ENCODE measurements at places on chromosomes 5 and 9.
A peak's percentile ranks its signal among the peaks of the same experiment; 100 is the strongest.

DNA sequence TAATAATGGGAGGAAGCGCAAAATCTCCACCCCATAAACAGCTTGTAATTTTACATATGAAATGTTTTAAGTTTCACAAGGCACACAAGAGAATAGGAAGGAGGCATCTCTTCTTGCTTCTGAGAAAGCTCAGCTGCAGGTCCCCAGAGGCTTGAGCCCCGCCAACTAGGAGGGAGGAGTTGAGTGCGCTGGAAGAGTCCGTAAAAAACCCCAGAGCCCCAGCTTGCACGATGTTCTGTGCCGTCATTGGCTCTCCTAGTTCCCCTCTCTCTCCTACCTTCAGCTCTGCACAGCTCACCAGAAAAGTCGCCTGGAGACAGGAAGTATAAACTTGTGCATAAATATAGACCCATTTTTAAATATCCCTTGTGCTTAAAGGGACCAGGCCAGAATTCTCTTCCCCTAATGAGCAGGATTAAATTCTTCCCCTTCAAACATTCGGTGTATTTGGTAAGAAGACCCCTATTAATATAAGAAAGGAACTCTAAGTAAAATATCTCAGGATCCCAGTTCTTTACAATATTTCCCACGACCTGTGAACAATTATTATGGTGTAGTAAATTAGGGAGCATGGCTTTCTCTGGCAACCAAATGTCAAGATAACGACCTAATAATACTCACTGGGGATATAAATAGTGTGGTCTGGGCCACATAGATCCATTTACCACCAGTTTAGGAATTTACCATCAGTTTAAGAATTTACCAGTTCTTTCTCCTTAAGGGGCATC, 13.7 kb downstream of the GLRX start:
- DNase-seq: peak; percentile 78

- no peak for DNase-seq
These were observed 77.2 kb downstream of the PRRT1B start for GRCh38 chr9:131622523-131622922.

GRCh38 chr9:128575916-128576315, 23.5 kb downstream of the SPTAN1 start:
- DNase-seq: no peak

GRCh38 chr9:125632321-125633115, 74.5 kb downstream of the MAPKAP1 start:
- no peak for DNase-seq

GRCh38 chr5:147532156-147532555, 22.3 kb upstream of the DPYSL3 start:
- DNase-seq: no peak

- no peak for DNase-seq
These were observed 13.8 kb upstream of the LHX2 start for GRCh38 chr9:123997665-123998277.

DNA sequence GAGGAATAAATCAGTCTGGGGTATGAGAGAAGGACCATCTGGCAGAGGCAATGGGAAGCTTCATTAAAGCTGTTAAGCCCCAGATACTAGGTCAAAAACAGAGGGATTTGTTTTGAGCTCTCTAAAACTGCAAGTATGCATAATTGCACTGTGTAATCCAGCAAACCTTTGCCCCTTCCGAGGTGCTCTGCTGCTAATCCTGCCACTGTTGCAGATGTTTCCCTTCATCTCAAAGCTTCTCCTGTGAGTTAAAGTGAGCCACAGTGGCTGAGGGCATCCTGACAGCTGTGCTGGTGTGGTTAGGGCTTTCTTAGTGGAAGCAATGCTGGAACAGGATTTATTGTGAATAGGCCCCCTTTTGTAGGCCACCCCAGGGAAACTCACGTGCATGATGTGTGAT, 160.3 kb upstream of the TRPC7 start:
- no peak for DNase-seq

DNA sequence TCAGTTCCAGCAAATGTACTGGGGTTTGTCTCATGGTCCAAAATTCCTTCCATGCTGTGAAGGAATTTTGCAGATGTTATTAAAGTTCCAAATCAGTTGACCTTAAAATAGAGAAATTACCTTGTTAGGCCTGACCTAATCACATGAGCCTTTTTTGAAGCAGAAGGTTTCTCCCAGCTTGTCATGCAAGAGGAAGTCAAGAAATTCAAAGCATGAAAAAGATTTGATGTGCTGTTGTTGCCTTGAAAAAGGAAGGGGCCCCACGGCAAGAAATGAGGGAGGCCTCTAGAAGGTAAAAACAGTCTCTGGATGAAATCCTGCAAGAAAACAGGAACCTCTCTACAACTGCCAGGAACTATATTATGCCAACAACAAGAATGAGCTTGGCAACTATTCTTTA, 24.2 kb upstream of the HAPLN1 start:
- DNase-seq: no peak

DNA sequence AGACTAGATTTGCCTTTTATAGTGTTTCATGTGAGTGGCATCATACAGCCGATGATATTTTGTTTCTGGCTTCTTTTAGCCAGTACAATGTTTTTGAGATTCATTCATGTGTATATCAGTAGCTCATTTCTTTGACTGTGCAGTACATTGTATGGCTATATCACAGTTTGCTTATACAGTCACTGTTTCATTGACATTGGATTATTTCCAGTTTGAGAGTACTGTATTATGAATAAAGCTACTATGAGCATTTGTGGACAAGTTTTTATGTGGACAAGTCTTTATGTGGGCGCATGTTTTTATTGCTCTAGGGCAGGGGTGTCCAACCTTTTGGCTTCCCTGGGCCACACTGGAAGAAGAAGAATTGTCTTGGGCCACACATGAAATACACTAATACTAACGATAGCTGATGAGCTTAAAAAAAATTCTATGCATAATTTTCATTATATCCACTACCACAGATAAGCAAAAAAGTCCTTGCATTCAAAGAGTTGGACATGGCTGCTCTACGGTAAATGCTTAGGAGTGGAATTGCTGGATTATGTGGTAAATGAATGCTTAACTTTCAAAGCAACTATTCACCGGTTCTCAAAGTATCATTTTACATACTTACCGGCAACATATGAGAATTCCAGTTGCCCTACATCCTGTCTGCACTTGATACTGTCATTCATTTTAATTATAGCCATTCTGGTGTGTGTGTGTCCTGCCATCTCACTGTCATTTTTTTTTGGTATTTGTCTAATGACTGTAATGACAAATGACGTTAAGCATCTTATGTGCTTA, 177.8 kb downstream of the RGS3 start:
- no peak for DNase-seq

- no peak for DNase-seq
These were observed 74.3 kb downstream of the ACTBL2 start for GRCh38 chr5:57408285-57408684.

DNA sequence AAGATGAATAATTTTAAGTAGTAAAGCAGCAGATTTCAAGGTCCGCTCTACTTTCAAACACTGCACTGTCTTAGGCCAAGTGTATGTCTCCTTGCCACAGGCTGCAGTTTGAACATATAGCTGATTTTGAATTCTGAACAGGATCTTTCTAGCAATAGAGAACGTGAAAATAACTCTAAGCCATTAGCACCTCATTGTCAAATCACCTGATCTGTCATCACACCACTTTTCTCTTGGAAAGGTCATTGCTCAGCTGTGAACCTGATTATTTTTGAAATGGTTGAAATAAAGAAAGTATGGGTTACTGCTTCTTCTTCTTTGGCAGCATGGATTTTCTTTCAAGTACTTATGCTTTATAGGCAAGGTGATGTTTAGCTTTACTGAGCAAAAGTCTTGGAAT, 357.0 kb upstream of the RORB start:
- no peak for DNase-seq

DNA sequence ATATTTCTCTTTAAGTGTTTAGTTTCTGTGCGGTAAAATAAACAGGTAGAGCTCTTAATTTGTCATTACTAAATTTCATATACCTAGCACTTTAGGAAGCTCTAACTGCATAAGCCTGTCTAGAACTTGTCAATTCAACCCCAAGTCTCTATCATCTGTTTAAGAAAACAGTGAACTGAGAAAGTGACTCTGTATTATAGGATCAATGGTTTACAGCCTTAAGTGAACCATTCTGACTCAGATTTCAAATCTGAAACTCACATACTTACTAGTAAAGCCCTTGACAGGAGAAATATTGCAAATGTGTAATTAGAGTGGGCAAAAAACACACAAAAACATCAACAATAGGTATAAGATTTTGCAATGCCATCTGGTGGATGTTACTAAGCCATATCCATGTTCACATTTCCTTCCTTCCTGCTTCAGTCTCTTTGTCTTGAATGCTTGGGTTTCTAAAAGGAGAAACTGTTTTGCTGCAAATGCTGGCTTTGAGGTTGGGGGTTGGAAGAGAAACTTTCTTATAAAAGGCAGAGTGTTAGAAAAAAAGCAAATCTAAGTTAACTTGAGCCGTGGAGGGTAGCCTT, 101.8 kb downstream of the DOCK8 start:
- no peak for DNase-seq

DNA sequence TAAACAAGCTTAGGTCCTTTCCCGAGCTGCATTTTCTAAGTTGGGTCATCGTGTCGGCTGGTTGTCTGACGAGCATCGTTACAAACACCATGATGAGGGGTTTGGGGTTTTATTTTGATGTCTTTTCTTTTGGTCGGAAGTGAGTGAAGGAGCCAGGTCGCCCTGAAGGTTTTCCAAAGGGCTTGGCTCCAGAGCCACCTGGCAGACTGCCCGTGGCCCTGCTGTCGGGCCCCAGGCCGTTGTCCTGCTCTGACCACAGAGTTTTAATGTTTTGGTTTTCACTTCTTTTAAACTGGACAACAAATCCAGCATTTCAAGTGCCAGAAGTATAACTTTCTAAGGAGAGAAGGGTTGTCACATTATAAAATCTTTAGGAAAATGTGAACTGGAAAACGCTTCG, 42.3 kb downstream of the TENT4A start:
- DNase-seq: no peak

GRCh38 chr5:2385818-2386217, 365.7 kb downstream of the IRX2 start:
- DNase-seq: no peak

DNA sequence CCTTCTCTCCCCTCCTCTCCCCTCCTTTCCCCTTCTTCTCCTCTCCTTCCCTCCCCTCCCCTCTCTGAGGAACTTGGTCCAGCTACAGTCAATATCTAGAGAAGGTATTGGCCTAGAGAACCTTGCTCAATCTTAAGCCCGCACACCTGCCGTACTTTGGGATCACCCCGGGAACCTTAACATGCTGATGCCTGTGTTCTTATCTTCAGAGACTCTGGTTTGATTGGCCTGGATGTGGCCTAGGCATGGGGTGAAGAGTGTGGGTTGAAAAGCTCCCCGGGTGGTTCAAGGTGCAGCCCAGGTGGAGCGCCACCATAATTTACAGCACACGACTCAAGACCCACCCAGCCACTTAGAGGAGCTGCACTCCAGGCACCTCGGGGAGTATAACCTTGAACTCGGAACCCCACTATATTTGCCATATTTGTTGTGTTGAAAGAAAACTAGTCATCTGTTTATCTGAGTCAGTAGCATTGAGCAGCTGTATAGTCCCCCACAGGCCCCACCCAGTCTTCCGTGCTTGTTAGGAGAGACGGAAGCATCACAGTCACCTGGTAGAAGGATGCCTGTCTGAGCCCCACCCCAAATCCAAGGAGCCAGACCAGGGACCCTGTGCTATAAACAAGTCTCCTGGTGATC, 14.4 kb upstream of the PHF19 start:
- DNase-seq: no peak

DNA sequence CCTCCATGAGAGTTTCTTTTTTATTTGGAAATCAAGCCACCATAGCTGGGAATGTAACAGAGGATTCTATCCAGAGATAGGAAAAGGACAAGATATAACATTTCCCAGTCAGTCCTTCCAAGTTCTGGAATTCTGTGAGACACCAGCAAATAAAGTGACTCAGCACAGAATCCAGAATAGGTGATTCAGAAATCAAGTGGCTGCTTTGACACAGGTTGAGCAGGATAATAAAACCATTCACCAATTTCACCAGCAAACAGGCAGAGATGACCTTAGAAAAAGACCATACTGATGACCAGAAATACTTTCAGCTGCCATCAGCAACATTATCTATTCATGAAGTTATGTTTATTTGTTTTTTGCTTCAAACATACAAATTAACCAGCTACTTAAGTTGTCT, 491.5 kb upstream of the TUSC1 start:
- DNase-seq: no peak

Data from T-helper 1 cell (primary cell).